ENCODE measurements at places on chromosomes 6 and 20. TPM values are rescaled to one million over a fixed set of nuclear protein-coding genes. Genes with fewer than 3 reads are reported as not detected.
A peak's percentile ranks its signal among the peaks of the same experiment; 100 is the strongest.

PPIL1 gene
- 19.8 TPM for total RNA-seq

DNA sequence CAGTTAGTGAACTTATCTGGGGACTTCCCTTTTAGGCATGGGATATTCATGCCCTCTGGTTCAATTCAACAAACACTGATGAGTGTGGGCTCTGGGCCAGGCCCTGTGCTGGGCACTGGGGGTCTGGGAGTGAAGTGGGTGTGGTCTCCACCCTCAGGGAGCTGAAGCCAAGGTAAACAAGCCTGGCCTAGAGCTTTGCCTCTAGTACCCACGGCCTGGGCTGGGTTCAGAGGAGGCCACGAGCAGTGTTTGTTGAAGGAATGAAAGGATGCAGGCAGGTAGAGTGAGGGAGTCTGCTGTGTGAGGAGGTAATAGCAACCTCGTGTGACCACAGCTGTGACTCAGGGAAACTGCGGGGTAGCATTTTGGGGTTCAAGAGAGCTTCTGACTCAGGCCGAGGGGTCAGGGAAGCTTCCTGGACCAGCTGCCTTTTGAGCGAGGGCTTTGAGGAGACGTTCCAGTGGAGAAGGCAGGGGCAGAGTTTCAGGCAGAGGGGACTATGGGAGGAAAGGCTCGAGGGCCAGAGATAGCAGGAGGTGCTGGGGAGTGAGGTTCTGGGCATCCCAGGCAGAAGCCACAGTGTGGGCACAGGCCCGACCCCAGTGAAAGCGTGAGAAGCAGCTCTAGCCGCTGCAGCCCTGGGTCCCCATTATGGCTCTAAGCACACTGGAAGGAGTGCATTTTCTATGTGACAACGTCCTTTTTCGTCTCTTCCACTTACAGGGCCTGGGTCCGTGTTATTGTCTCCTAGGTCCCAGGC lies 5.6 kb downstream of the MYLK2 start:
- DNase-seq = no peak

DNA sequence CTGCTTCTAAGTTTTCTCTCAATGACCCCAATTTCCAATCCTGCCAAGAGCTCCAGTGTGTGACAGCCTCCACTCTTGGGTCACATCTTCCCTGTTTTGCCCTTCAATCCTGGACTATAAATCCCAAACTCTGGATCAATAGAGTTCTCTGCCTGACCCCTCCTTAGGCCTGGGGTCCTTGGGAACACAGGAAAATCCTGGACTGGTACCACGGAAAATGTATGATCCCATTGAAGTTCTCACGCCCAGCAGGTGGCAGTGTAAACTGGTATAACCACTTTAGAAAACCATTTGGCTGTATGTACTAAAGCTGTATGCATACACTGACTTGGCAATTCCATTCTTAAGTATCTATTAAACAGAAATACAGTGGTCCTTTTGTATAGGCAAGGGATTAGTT lies 98.0 kb downstream of the SNAP25 start:
- DNase-seq = no peak

RUNX2 gene
- 7.3 TPM for total RNA-seq

FNDC11 gene
- total RNA-seq = 0.30 TPM

DNA sequence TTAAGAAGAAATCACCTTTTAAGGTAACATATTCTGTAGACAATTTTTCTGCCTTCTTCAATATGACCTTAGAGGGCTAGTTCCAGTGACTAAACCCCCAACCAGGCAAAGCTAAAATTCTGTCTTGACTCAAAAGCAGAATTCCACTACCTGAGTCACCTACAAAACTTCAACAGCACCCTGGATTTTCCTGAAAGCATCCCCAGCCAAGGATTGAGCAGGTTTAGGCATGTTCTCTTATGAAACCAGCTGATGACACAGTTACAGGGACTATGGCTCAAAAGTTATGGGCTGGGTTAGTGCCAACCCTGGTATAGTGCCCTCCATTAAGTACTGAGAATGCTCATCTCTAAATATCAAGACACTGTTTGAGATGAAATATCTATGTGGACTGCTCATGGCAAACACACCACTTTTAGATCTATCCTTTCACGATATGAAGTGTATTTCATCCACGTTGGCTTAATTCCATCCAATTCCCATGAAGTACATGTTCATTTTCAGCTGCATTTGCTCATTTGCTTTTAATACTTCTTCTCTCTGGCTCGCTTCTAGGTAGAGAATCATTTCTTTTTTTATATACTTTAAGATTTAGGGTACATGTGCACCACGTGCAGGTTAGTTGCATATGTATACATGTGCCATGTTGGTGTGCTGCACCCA lies 53.6 kb upstream of the TNFAIP3 start:
- no peak for DNase-seq

- DNase-seq = no peak
Measured at GRCh38 chr20:53706466-53707370, 113.1 kb upstream of the ZNF217 start.

DNA sequence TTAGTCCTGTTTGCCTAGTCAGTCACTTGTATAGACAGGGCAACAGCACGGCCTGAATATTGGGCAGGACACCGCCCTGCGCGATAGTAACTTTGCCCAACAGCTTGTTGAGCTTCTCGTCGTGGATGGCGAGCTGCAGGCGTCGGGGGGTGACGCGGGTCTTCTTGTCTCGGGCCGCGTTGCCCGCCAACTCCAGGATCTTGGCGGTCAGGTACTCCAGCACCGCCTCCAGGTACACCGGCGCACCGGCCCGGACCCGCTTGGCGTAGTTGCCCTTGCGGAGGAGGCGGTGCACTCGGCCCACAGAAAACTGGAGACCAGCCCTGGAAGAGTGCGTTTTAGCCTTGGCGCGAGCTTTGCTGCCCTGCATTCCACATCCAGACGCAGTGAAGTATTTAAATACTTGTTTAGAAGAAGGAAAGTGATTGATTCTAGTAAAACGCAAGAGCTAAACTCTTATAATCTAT lies 92.8 kb upstream of the BTN3A2 start:
- no peak for DNase-seq

- no peak for DNase-seq
Measured at GRCh38 chr20:49979030-49979832, 3.5 kb upstream of the SNAI1 start.

AMD1 gene
- total RNA-seq = 88.7 TPM

- DNase-seq = no peak
Measured at GRCh38 chr6:144722154-144722737, 437.1 kb downstream of the UTRN start.

DNA sequence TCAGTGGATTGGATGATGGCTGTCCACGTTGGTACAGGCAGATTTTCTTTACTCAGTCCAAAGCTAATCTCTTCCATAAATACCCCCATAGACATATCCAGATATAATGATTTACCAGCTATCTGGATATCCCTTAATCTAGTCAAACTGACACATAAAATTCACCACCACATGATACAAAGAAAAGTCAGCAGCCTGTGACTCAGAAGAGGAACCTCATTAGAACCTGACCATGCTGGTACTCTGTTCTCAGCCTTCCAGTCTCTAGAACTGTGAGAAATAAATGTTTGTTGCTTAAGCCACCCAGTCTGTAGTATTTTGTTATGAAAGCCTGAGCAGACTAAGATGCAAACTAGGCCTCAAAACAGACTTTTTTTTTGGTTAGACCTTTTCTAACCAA lies 431.3 kb upstream of the RNF217 start:
- DNase-seq = no peak

GSTA4 gene
- total RNA-seq = 26.2 TPM

ENPP5 gene
- 0.30 TPM for total RNA-seq

GRCh38 chr6:163314791-163315470 lies 99.6 kb upstream of the QKI start:
- DNase-seq = no peak

SLA2 gene
- total RNA-seq = 0.21 TPM

KHDRBS2 gene
- total RNA-seq = not detected

GRCh38 chr20:49696594-49696993 lies 17.1 kb downstream of the B4GALT5 start:
- DNase-seq = no peak

DNA sequence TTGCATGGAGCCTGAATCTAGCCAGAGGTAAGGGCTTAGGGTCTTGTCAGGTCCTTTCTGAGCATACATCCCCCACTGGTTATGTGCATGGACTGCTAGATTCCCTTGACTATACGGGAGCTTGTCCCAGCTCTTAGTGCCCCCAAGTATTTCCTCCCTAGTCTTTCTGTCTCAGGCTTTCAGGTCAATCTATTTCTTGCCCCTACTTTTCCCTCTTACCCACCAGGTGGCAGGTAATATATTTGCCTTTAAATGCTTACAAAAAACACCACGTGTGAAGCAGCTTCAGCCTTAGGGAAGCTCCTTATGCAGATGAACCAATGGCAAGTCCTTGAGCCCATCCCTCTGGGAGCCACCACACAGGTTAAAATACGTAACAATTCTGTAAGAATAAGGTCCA lies 454.2 kb downstream of the GRIK2 start:
- no peak for DNase-seq

DNA sequence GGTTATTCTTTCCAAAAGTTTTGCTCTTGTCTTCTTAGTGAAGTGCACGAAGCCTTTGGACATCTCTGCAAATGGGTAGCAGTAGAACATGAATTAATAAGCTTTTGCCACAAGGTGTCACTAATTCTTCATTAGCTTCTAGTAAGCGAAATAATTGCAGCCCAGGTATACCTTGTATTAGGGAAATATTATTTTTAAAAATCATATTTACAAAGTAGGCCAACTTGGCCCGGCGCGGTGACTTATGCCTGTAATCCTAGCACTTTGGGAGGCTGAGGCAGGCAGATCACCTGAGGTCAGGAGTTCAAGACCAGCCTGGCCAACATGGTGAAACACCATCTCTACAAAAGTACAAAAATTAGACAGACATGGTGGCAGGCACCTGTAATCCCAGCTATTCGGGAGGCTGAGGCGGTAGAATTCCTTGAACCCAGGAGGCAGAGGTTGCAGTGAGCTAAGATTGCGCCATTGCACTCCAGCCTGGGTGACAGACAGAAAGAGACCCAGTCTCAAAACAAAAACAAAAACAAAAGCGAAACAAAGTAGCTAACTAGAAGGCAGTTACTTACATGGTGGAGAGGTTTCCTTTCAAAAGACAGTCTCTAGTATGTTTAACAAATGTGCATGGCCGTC lies 8.8 kb upstream of the RSPH3 start:
- DNase-seq = no peak

RSPH9 gene
- total RNA-seq = 0.66 TPM

GRCh38 chr6:130043344-130043743 lies 25.0 kb downstream of the L3MBTL3 start:
- no peak for DNase-seq

GRCh38 chr20:50348096-50348495 lies 157.5 kb downstream of the CEBPB start:
- DNase-seq = peak; percentile 61

GRCh38 chr20:61056627-61057442 lies 195.2 kb upstream of the CDH4 start:
- DNase-seq = no peak

FAM83B gene
- not detected for total RNA-seq

CD24 gene
- total RNA-seq = 5.9 TPM

SLC24A3 gene
- total RNA-seq = 4.0 TPM

ZBTB2 gene
- 13.8 TPM for total RNA-seq

DNA sequence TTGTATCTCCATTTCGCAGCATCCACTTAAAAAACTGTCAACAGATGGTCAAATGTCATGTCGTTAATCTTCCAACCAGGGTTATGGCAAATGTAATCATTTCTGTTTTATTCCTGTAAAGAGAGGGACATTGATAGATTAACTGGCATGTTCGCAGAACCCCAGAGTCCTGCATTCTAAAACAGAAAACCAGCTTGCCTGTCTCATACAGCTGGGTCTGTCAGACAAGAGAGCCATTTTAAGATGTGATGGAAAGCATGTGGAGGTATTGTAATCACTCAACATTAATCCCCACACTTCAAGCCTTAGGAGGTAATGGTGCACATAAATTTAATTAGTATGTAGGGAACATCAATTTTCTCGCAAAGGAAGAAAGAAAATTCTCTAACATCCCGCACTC lies 4.4 kb downstream of the SMLR1 start:
- no peak for DNase-seq

LAMA2 gene
- 339 TPM for total RNA-seq

- no peak for DNase-seq
Measured at GRCh38 chr20:361561-361960, 14.7 kb downstream of the NRSN2 start.

OR12D3 gene
- total RNA-seq = not detected

MAPK13 gene
- 10.5 TPM for total RNA-seq

VWA7 gene
- total RNA-seq = 0.39 TPM

GRCh38 chr6:47118611-47119010 lies 76.5 kb upstream of the ADGRF1 start:
- DNase-seq = no peak

GRCh38 chr6:158958504-158959386 lies 41.3 kb downstream of the RSPH3 start:
- DNase-seq = no peak

DNA sequence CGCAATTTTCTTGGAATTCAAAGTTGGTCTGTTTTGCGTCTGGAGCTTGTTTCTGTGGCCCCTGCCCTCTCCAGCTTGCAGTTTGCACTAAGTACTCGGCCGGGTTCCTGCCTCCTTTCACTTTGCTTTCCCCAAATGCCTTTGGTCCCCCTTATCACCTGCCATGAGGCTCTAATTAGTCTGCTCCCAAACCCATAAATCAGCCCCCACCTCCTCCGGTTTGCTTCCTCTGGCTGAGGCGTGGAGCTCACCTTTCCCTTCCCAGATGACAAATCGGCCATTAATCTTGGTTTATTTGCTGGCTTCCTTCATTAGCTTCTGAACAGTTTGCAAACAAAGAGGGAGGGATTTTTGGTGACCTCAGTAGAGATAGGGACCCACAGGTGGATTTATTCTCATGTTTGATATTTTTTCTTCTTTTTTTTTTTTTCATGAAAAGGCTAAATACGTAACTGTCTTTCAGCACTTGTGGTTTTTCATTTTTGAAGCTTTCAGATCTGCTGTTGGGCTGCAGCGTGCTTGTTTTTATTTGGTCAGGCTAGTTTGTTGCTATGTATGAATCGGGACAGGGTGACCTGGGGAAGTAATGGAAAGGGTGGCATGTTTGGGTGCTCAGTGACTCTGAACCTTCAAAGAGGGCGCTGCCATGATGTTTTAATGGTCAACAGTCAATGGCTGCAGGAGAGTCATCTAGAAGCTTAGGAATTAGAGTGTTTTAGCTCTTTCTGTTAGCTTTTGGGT lies 121.7 kb upstream of the JAG1 start:
- no peak for DNase-seq

DNA sequence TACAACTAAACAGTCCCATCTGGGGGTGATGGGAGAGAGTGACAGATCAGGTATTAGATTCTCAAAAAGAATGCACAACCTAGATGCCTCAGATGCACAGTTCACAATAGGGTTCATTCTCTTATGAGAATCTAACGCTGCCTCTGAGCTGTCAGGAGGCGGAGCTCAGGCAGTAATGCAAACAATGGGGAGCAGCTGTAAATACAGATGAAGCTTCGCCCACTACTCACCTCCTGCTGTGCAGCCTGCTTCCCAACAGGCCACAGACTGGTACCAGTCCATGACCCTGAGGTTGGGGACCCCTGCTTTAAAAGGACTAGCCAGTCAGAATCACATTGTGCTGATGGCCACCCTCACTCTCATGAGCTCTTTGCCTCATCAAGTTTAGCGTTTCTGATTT lies 247.0 kb upstream of the KCNQ5 start:
- no peak for DNase-seq

SSTR4 gene
- not detected for total RNA-seq

SASH1 gene
- 132 TPM for total RNA-seq

All from tibial nerve (tissue), 4 donors.